SJCRH30 (cell line): ENCODE measurements at places on chromosomes 12 and 14.

GRCh38 chr14:50070840-50071548 is 45.4 kb downstream of the VCPKMT start:
- no peaks in the 10 kb centered on the region for H3K27me3 ChIP-seq
- no peak overlapping the region for H3K27ac ChIP-seq
- DNase-seq = no peak
- no peak overlapping the region for H3K4me3 ChIP-seq
- no peaks in the 10 kb centered on the region for H3K4me1 ChIP-seq

- no peak overlapping the region for H3K27ac ChIP-seq
- H3K36me3 ChIP-seq = no peaks in the 10 kb centered on the region
- H3K27me3 ChIP-seq = no peaks in the 10 kb centered on the region
- H3K4me1 ChIP-seq = peaks cover 18% of the 10 kb centered on the region
Measured at GRCh38 chr12:80625051-80625450, 82.4 kb upstream of the MYF6 start.

DNA sequence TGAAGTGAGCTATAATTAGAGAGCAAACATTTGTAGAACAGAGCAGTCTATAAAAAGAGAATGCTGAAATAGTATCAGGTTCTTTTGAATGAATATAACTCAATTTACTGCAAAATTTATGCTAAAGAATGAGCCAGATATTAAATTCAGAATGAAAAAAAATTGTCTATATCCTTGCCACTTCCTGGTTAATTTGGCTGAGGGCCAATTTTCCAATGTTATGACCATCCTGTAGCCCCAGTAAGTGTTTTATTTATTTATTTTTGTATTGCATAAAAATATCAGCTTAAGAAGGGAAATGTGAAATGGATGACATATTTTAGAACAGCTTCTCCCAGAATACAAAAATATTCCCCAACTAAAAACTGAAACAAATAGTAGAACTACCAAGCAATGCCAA is 263.4 kb downstream of the SOX5 start:
- no peak overlapping the region for H3K27ac ChIP-seq
- peaks cover 14% of the 10 kb centered on the region for H3K4me1 ChIP-seq
- H3K27me3 ChIP-seq = no peaks in the 10 kb centered on the region
- no peak overlapping the region for H3K4me3 ChIP-seq
- no peaks in the 10 kb centered on the region for H3K36me3 ChIP-seq
- DNase-seq = no peak

DNA sequence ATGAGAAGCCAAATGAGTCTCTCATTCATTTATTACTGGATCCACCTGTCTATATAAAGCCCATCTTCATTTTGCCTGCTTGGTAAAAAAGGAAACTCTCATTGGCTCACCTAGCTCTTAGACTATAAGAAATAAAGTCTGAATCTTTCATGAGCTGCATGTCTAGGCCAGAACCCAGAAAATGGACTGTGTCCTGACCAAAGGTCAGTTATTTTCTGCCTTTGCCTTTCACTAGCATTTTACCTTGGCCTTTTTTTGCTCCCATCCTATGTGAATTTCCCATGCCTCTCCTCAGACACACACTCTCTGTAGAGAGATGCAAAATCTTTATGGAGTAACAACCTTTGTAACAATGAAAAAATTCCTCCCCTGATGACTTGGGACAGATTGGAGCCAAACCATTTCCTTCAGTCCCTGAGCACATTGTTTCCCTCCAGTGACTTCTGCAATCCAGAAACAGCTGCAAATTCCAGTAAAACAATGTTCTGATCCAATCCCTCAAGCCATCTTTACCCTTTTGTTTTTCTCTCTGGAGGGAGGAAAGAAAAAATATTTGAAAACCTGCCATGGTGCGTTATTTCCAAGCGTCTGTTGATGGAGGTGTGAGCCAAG is 33.6 kb upstream of the MAP3K9 start:
- H3K27me3 ChIP-seq = no peaks in the 10 kb centered on the region
- H3K27ac ChIP-seq = no peak overlapping the region

GRCh38 chr12:1590221-1590979 is 4.0 kb downstream of the FBXL14 start:
- H3K27ac ChIP-seq = no peak overlapping the region
- no peaks in the 10 kb centered on the region for H3K27me3 ChIP-seq
- peak; percentile 30 for DNase-seq
- H3K4me3 ChIP-seq = peak overlapping the region; percentile 1; the same call in 1 of the 2 replicates
